T-cell (primary cell): ENCODE measurements at places on chromosomes 5 and 9. TPM values are rescaled to one million over a fixed set of nuclear protein-coding genes. Genes with fewer than 3 reads are reported as not detected.

GRCh38 chr9:74672237-74672636 lies 175.1 kb downstream of the RORB start:
- H3K36me3 ChIP-seq = no peaks in the 10 kb centered on the region
- DNase-seq = no peak
- no peak overlapping the region for H3K27ac ChIP-seq
- no peaks in the 10 kb centered on the region for H3K27me3 ChIP-seq
- H3K4me1 ChIP-seq = no peaks in the 10 kb centered on the region
- H3K4me3 ChIP-seq = no peak overlapping the region

- no peaks in the 10 kb centered on the region for H3K4me1 ChIP-seq
- DNase-seq = no peak
- no peaks in the 10 kb centered on the region for H3K36me3 ChIP-seq
- H3K27ac ChIP-seq = no peak overlapping the region
- peaks cover 3% of the 10 kb centered on the region for H3K27me3 ChIP-seq
- H3K4me3 ChIP-seq = no peak overlapping the region
Observed at GRCh38 chr9:69295872-69296552, 29.0 kb upstream of the ENTREP1 start.

DNA sequence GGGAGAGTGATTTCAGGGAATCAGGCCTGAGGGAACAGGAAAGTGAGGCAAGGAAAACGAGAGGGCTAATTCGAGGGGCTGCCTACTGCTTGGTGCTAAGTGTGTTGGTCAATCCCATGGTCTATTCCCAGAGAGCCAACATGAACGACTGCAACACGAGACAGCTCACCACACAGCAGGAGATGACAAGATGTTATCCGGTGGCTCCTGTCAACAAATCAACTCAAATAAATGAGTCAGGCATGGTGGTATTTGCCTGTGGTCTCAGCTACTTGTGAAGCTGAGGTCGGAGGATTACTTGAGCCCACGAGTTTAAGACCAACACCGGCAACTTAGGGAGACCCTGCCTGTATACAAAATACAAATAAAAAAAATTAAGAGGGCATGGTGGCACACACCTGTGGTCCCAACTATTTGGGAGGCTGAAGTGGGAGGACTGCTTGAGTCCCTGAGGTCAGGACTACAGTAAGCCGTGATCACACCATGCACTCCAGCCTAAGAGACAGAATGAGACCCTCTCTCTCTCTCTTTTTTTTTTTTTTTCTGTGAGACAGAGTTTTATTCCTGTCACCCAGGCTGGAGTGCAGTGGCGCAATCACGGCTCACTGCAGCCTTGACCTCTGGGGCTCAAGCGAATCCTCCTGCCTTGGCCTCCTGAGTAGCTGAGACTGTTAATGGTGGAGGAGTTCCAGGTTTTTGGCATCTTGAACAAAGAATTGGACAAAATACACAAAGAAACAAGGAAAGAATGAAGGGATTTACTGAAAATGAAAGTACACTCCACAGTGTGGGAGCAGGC lies 9.0 kb upstream of the FAF2 start:
- H3K27me3 ChIP-seq = peaks cover 10% of the 10 kb centered on the region
- no peak for DNase-seq
- H3K27ac ChIP-seq = no peak overlapping the region
- no peak overlapping the region for H3K4me3 ChIP-seq

GRCh38 chr5:179609834-179610108 lies 13.7 kb downstream of the HNRNPH1 start:
- peaks cover 18% of the 10 kb centered on the region for H3K4me1 ChIP-seq
- no peak for DNase-seq
- H3K27ac ChIP-seq = no peak overlapping the region
- no peak overlapping the region for H3K4me3 ChIP-seq
- no peaks in the 10 kb centered on the region for H3K27me3 ChIP-seq

GRCh38 chr5:121152411-121152810 lies 688.3 kb downstream of the PRR16 start:
- no peak overlapping the region for H3K27ac ChIP-seq
- DNase-seq = no peak

The MUSK gene
- total RNA-seq = not detected

- H3K4me3 ChIP-seq = peak overlapping the region; percentile 75
- H3K27me3 ChIP-seq = peaks cover 13% of the 10 kb centered on the region
- no peaks in the 10 kb centered on the region for H3K36me3 ChIP-seq
- H3K4me1 ChIP-seq = peaks cover 57% of the 10 kb centered on the region
Observed at GRCh38 chr9:126516936-126517832, 96.5 kb upstream of the LMX1B start.

The C9 gene
- total RNA-seq = not detected

DNA sequence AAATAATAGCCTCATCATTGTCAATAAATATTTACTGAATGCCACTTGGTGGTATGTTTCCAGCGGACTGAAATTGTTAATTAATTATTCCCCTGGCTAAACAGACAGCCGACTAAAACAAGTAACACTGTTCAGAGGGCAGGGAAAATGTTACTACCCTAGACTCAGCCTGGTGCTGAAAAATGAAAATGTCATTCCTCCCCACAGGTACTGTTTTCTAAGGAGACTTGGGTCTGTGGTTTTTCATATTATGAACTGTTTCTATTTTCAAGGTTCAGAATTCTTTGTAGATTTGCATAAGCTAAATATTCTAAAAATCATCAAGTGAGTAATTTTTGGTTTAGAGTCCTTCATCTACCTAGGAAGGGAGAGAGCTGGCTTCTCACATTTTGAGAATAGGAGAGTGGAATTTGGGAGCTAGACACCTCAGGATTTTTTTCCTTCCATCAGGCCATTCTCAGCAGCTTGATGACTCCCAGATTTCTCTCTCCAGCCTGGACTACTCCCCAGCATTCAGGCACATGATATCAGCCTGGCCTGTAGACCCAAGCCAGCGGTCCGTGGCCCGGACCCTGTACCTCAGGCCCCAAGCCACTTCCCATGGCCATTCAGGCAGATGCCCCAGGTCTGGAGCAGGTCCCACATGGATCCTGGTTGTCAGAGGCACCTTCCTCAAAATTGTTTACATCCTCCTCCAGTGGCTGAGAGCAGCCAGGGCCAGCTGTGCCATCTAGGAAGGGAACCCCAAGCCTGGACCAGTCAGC lies 24.4 kb downstream of the BHMT start:
- no peaks in the 10 kb centered on the region for H3K27me3 ChIP-seq
- DNase-seq = no peak
- no peaks in the 10 kb centered on the region for H3K36me3 ChIP-seq
- H3K4me1 ChIP-seq = peaks cover 9% of the 10 kb centered on the region
- no peak overlapping the region for H3K4me3 ChIP-seq

GRCh38 chr9:18473652-18474279 lies at the start of gene ADAMTSL1:
Gene ADAMTSL1, plus strand, starts transcription at chr9:18474153. Its CDS starts 80 bp downstream, at chr9:18474233.
- H3K4me1 ChIP-seq = no peaks in the 10 kb centered on the region
- DNase-seq = no peak
- H3K36me3 ChIP-seq = no peaks in the 10 kb centered on the region
- H3K27me3 ChIP-seq = no peaks in the 10 kb centered on the region

DNA sequence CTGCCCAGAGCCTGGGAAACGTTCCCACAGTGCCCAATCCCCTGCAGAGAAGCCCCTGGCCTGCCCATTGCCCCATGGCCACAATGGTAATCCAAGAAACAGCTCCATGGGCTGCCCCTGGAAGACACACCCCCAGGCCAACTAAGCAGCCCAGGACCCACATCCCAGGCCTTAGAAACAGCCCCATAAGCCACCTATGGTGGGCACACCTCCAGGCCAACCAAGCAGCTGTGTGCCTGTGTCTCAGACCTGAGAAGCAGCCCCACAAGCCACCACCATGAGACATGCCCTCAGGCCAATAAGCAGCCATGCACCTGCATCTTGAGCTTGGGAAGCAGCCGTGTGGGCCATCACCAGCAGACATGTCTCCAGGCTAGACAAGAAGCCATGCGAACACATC lies 52.9 kb upstream of the SSBP2 start:
- no peaks in the 10 kb centered on the region for H3K36me3 ChIP-seq
- no peak for DNase-seq
- no peaks in the 10 kb centered on the region for H3K27me3 ChIP-seq
- H3K4me1 ChIP-seq = no peaks in the 10 kb centered on the region

- H3K4me3 ChIP-seq = no peak overlapping the region
- no peak for DNase-seq
- H3K27ac ChIP-seq = no peak overlapping the region
- H3K27me3 ChIP-seq = peaks cover 8% of the 10 kb centered on the region
- no peaks in the 10 kb centered on the region for H3K36me3 ChIP-seq
- no peaks in the 10 kb centered on the region for H3K4me1 ChIP-seq
Observed at GRCh38 chr5:10081584-10081983, 168.1 kb downstream of the ATPSCKMT start.

GRCh38 chr9:89514337-89514736 lies 16.4 kb upstream of the SEMA4D start:
- H3K4me3 ChIP-seq = no peak overlapping the region
- H3K36me3 ChIP-seq = no peaks in the 10 kb centered on the region
- peaks cover 24% of the 10 kb centered on the region for H3K4me1 ChIP-seq
- no peaks in the 10 kb centered on the region for H3K27me3 ChIP-seq
- no peak for DNase-seq

GRCh38 chr9:27485158-27485557 lies 38.9 kb upstream of the IFNK start:
- no peaks in the 10 kb centered on the region for H3K27me3 ChIP-seq
- no peak overlapping the region for H3K27ac ChIP-seq
- H3K4me3 ChIP-seq = no peak overlapping the region
- H3K4me1 ChIP-seq = peaks cover 9% of the 10 kb centered on the region
- no peaks in the 10 kb centered on the region for H3K36me3 ChIP-seq

The KIAA0825 gene
- 1.6 TPM for total RNA-seq

The SPAAR gene
- not detected for total RNA-seq

GRCh38 chr5:96569770-96570169 lies 92.4 kb upstream of the CAST start:
- no peak overlapping the region for H3K27ac ChIP-seq
- H3K27me3 ChIP-seq = no peaks in the 10 kb centered on the region
- no peak overlapping the region for H3K4me3 ChIP-seq

The CCDC152 gene
- 5.7 TPM for total RNA-seq

GRCh38 chr9:101468116-101468515 lies 32.5 kb upstream of the ALDOB start:
- no peak for DNase-seq
- no peaks in the 10 kb centered on the region for H3K27me3 ChIP-seq
- no peaks in the 10 kb centered on the region for H3K36me3 ChIP-seq

- H3K27ac ChIP-seq = no peak overlapping the region
- no peaks in the 10 kb centered on the region for H3K36me3 ChIP-seq
- H3K4me1 ChIP-seq = peaks cover 10% of the 10 kb centered on the region
- DNase-seq = no peak
- H3K4me3 ChIP-seq = no peak overlapping the region
Observed at GRCh38 chr5:141879941-141880738, 1.9 kb upstream of the PCDH1 start.

The SPOCK1 gene
- total RNA-seq = not detected

GRCh38 chr9:133973111-133973790 lies 18.9 kb downstream of the VAV2 start:
- no peaks in the 10 kb centered on the region for H3K4me1 ChIP-seq
- no peaks in the 10 kb centered on the region for H3K36me3 ChIP-seq
- no peak overlapping the region for H3K27ac ChIP-seq
- no peak for DNase-seq
- H3K27me3 ChIP-seq = no peaks in the 10 kb centered on the region

DNA sequence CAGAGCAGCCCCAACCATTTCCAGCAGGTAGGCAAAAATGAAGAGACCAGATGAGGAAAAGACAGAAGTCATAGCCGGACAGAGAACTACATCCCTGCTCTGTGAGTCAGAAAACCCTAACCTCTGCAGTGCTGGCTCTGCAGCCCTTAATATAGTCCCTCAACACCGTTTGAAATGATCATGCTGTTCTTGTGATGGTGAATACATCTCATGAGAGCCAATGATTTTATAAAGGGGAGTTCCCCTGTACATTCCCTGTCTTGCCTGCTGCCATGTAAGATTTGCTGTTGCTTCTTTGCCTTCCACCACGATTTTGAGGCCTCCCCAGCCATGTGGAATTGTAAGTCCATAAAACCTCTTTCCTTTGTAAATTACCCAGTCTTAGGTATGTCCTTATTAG lies 216.8 kb upstream of the RFX3 start:
- H3K4me3 ChIP-seq = no peak overlapping the region
- no peaks in the 10 kb centered on the region for H3K36me3 ChIP-seq
- H3K4me1 ChIP-seq = no peaks in the 10 kb centered on the region
- no peaks in the 10 kb centered on the region for H3K27me3 ChIP-seq
- no peak overlapping the region for H3K27ac ChIP-seq

The ADAMTSL1 gene
- total RNA-seq = not detected

DNA sequence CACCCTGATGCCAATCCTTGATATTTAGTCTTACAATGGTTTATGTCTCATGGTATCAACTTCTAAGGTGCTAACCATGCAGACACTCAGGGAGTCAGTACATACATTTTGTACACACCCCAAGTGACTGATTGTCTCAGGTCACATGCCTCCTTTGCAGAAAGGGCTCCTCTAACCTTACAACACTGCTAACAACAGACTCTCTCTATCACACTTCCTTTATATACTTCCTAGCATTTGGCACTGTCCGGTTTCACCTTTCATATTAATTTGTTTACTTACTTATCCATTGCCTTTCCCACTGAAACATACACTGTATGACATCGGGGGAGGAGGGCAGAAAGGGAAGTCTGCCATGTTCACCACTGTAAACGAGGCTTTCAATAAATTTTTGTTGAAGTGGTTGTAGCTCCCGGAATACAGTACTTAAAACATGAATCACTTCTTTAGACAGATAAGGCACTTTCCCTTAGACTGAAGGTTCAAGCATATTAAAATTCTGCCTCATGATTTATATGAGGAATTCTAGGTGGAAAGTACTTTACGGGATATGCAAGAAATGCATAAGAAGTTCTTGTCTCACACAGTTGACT lies 20.6 kb downstream of the EMB start:
- no peak overlapping the region for H3K4me3 ChIP-seq
- no peak overlapping the region for H3K27ac ChIP-seq
- H3K36me3 ChIP-seq = peaks cover 7% of the 10 kb centered on the region

The COL15A1 gene
- not detected for total RNA-seq

GRCh38 chr9:114366334-114367128 lies 21.3 kb downstream of the AKNA start:
- no peak for DNase-seq
- no peak overlapping the region for H3K4me3 ChIP-seq
- peaks cover 95% of the 10 kb centered on the region for H3K4me1 ChIP-seq
- H3K36me3 ChIP-seq = peaks cover 95% of the 10 kb centered on the region

DNA sequence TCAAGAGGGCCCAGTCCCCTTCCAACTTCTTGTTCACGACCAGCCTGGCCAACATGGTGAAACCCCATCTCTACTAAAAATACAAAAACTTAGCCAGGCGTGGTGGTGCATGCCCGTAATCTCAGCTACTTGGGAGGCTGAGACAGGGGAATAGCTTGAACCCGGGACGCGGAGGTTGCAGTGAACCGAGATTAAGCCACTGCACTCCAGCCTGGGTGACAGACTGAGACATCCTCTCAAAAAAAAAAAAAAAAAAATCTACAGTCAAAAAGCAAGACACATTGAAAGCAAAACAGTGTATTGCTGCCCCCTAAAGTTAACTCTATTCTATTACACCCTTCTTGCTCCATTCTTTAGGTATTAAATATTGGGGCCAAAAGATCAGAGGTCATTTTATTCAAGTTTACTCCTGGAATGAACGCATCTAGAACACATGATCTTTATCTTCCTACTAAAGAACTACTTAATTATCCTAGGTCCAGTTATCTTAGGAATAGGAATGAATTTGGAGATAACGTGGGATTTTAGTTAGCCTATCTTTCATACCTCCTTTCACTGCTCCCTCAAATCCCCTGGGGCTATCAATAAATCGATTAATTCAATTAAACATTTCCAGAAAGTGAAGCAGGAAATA lies 2.4 kb downstream of the ATG12 start:
- peaks cover 17% of the 10 kb centered on the region for H3K4me1 ChIP-seq
- no peaks in the 10 kb centered on the region for H3K27me3 ChIP-seq
- H3K4me3 ChIP-seq = peak overlapping the region; percentile 5

The PELO gene
- total RNA-seq = 14.2 TPM

The SPATA31C1 gene
- total RNA-seq = not detected

- DNase-seq = no peak
- H3K36me3 ChIP-seq = peaks cover 23% of the 10 kb centered on the region
- H3K27me3 ChIP-seq = no peaks in the 10 kb centered on the region
- peaks cover 3% of the 10 kb centered on the region for H3K4me1 ChIP-seq
- H3K27ac ChIP-seq = no peak overlapping the region
Observed at GRCh38 chr5:72305194-72306142, 14.6 kb downstream of the MRPS27 start.
